ENCODE measurements at places on chromosomes 3 and 15.

- no peak for DNase-seq
These were observed 78.9 kb upstream of the ZNF280D start for GRCh38 chr15:56812221-56812620.

DNA sequence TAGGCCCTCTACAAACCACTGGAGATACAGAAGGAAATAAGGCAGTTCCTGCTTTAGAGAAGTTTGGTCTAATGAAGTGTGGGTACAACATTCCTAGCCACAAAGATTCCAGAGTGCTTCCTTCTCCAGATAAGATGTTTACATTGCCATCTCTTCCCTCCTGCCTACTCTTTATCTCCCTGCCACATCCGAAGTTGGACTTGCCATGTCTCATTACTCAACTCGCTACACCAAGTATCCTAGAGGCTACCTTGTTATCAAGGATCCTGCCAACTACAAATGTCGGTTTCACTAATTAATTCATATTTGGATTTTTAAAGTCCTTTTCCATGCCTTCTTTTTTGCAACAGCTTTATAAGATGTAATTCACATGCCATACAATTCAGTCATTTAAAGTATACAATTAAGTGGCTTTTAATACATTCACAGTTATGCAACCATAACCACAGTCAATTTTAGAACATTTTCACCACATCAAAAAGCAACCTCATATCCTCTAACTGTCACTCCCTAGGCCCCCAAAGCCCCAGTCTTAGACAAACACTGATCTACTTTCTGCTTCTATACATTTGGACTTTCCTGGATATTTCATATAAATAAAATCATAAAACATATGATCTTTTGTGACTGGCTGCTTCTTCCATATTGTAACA is 53.7 kb upstream of the CSTA start:
- DNase-seq: no peak

GRCh38 chr3:121883507-121883906 is 10.7 kb upstream of the SLC15A2 start:
- DNase-seq: no peak

DNA sequence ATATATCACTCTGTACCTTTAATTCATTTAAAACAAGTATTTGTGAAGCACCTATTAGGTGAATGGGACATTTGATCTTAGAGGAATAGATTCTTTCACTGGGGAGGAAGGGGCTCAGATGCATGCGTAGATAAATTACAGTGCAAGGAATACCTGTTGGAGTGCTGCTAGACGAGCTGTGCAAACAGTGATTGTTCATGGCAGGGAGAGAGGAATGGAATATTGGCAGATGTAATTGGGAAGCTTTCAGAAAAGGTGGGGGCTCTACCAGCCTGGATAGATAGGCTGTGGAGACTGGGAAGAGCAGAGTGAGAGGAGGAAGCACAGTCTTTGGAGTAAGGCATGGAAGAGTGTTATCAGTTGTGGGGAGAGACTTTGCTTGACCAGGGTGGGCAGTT is 116.8 kb downstream of the AKAP13 start:
- DNase-seq: no peak

DNA sequence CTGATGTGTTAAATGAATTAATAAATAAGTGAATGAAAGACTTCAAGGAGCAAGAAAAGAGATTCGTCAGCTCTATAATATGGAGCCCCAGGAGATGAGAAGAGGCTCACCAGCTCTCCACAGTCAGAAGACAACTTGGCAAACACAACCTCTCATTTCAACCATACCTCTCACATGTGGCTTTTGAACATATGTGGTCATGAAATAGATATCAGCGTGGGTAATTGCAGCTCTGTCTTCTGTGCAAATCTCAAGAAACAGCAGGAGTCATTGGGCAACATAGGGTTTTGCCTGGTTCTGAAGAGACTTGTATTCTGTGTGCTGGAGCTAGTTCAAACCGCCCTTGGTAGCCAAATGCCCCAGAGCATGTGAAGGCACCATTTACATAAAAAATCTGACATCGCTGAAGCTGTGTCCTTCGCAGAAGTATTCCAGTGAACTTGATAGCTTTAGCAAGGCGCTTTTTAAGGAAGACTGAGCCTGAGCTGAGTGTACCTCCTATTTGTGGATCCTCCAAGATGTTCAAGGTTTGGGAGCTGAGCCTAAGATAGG is 8.4 kb downstream of the CX3CR1 start:
- no peak for DNase-seq

All from NCI-H187 (cell line).